ENCODE measurements at places on chromosomes 4 and X.

DNA sequence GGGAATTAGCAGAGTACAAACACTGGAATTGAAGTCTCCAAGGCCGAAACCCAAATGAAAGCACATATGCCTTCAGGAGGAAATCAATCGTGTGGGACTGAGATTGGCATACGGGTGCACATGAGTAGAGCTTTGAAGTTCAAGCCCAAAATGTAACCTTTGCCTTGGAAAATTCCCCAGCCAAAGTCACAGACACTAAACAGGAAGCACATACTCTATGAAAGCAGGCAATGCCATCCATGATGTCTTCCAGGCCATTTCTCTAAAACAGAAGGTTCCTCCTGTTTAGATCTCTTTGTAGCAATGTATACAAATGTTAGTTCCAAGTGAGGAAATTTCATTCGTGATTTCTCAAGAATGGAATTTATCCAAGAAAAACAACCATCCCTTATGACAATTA, 162.5 kb downstream of the COL4A6 start:
- DNase-seq: no peak

- no peak for DNase-seq
These were observed 2.1 kb downstream of the MTM1 start for GRCh38 chrX:150570512-150570911.

DNA sequence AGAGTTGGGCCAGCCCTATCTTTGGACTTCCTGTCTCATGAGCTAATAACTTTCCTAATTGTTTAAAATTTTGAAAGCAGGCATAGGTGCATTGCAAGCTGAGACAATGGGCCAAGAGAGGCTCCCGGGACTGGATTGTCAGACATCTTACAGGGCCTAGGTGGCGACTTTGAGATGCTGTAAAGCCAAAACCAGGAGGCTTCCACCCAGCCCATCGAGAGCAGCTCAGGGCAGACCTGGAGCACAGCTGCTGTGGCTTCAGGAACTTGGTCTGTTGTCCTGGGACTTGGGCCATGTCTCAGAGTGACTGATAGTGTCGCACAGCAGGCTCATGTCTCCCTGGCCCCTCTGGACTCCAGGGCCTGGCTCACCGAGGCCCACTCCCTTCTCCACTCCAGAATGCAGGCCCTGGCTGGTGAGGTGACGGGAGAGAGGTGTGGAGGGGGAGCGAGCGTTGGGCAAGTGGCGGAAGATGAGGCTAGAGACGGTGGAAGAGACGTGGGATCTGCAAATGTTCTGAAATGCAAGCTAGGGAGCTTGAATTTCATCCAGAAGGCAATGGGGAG, 24.1 kb upstream of the MTM1 start:
- no peak for DNase-seq

DNA sequence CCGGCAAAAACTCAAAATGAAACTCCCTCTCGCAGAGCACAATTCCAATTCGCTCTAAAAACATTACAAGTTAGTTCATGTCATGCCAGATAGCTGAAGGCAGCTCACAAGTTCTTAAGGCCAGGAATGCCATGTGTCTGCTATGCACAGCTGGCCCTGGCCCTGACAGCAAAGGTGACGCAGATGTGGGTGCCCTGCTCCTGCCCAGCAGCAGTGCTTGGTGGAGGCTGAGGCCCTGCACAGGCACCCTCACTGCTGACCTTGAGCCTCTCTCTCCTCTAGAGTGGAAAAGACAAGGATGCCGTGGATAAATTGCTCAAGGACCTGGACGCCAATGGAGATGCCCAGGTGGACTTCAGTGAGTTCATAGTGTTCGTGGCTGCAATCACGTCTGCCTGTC, 2.9 kb downstream of the S100P start:
- no peak for DNase-seq

- DNase-seq: no peak
These were observed 311.0 kb downstream of the CENPC start for GRCh38 chr4:67234296-67234695.

GRCh38 chr4:90122355-90122748, 4.8 kb upstream of the CCSER1 start:
- no peak for DNase-seq

- no peak for DNase-seq
These were observed 23.3 kb downstream of the TRMT2B start for GRCh38 chrX:101028562-101028961.

GRCh38 chr4:7808752-7809151, 130.9 kb downstream of the AFAP1 start:
- no peak for DNase-seq

GRCh38 chr4:102416765-102417164, 71.5 kb upstream of the SLC39A8 start:
- DNase-seq: no peak

DNA sequence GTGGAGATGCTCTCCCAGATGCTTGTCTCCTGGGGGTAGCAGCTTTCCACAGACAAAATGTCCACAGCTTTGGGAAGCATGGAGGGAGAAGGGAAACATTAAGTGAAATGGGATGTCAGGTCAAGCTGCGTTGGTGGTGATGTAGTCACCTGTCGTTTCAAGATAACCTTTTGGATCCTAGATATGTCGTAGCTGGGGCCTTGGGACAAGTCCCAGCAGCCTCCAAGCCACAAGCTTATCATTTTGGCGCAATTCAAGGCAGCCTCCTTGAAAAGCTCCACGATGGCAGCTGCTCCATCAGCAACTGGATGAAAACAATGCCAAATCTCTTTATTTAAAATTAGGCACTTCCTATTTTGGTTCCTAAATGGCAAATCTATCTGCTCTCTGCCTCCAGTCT, 52.0 kb downstream of the RTL9 start:
- no peak for DNase-seq

GRCh38 chr4:11565899-11566298, 137.2 kb upstream of the HS3ST1 start:
- DNase-seq: no peak

GRCh38 chrX:119512146-119512800, 44.0 kb downstream of the SLC25A5 start:
- no peak for DNase-seq

DNA sequence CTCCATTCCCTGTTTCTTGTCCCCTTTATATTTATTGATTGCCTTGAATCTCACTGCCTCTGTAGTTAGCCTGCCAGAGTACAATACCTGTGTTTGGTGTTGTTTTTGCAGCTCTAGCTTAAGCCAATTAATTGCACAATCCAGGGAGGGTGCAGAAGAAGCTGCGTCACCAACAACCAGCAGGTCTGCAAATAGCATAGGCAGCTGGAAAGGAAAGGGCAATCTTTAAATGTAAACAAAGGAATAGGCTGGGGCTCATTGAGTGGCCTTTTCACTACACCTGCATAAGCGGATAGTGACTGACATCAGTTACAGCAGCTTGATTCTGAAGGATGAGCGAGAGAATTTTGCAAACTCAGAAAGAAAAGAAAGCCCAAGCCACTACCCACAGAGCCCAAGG, 106.8 kb upstream of the RAI2 start:
- DNase-seq: no peak

- no peak for DNase-seq
These were observed 7.5 kb upstream of the PDLIM3 start for GRCh38 chr4:185542626-185543315.

DNA sequence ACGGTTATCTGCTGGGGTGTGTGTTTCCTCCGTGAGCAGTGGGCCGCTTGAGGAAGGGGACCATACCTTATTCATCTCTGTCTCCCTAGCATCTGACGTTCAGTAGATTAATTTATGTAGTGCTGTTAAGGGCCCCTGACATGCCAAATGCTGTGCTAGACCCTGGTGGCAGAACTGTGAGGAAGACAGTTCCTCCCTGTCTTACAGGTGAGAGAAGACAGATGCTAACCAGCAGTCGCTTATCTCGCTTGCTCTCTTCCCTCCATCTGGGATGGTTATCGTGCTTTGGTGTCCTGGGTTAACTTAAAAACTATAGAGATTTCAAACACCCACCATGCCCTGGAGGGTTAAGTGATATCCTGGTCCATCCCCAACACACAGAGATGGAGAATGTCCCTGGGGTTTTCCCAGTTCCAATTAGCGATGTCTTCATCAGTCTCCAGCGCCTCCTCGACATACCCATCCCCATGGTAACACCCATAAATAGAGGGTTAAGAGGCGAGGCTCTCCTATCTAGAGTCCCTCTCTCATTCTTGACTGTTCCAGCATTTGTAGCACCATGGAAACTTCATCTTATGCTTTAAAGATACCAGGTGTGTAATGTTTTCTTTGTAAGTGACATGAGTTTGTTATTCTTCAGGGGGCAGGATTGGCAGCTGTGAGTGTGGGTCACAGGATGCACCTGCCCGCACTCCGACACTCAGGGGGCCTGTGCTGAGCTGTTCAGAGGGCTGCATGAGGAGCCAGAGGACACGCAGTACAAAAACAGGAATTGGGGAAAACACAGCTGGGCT, 135.2 kb downstream of the STK32B start:
- DNase-seq: no peak

- no peak for DNase-seq
These were observed 17.2 kb downstream of the NDP start for GRCh38 chrX:43956034-43956433.

- DNase-seq: no peak
These were observed 69.3 kb upstream of the HMX1 start for GRCh38 chr4:8940792-8941491.

- no peak for DNase-seq
These were observed 192.8 kb downstream of the CCNG2 start for GRCh38 chr4:77349796-77350195.

GRCh38 chr4:88583631-88584470, 8.4 kb upstream of the HERC3 start:
- DNase-seq: no peak

GRCh38 chr4:3531318-3531878, 824 bp downstream of the LRPAP1 start:
- no peak for DNase-seq

- no peak for DNase-seq
These were observed 239.9 kb downstream of the NKX6-1 start for GRCh38 chr4:84258905-84259830.

- no peak for DNase-seq
These were observed 29.5 kb downstream of the TAPT1 start for GRCh38 chr4:16196482-16197393.

- DNase-seq: no peak
These were observed 342.2 kb downstream of the PPARGC1A start for GRCh38 chr4:23547601-23548000.

GRCh38 chrX:74246524-74246923, 57.5 kb upstream of the ZCCHC13 start:
- no peak for DNase-seq

- no peak for DNase-seq
These were observed 560.3 kb downstream of the GRID2 start for GRCh38 chr4:92864096-92864495.

GRCh38 chr4:2593003-2593402, 56.6 kb downstream of the FAM193A start:
- no peak for DNase-seq

DNA sequence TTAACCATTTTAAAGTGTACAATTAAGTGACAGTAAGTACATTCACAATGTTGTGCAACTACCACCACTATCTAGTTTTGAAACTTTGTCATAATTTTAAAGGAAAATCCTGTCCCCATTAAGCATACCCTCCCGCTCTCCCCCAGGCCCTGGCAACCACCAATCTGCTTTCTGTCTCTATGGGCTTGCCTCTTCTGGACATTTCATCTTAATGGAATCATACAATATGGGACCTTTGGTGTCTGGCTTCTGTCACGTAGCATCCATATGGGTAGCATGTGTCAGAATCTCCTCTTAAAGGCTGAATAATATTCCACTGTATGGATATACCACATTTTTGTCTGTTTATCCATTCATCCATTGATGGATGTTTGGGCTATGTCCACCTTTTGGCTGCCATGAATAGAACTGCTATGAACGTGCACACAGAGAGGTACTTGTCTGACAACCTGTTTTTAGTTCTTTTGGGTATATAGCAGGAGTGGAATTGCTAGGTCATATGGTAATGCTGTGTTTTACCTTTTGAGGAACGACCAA, 61.5 kb downstream of the ELF4 start:
- DNase-seq: no peak

DNA sequence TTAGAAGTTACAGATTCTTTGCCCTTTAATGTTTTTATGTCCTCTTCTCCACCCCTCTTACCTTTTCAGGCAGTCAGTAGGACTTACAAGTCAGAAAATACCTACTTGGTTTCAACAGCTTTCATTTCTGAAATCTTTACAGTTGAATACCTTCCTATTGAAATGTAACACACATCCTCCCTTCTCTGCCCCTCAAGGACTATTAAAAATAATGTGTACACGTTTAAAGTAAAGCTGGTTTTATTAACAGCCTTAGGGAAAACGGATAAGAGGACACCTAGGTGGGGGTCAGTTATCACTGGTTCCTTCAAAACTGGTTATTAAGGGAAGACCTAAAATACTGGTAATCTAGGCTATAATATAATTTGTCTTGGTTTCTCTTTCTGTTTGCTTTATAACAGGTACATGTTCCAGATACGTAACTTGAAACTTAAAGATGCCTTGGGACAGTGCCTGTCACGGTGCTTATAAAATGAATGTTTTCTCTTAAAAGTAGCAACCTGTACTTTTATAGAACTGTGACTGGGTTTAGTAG, 1.8 kb downstream of the CCSER1 start:
- DNase-seq: no peak

- DNase-seq: peak; percentile 25
These were observed 53.3 kb downstream of the JADE1 start for GRCh38 chr4:128862608-128863311.

- DNase-seq: no peak
These were observed 167.9 kb downstream of the CAMK2D start for GRCh38 chr4:113593400-113594230.

DNA sequence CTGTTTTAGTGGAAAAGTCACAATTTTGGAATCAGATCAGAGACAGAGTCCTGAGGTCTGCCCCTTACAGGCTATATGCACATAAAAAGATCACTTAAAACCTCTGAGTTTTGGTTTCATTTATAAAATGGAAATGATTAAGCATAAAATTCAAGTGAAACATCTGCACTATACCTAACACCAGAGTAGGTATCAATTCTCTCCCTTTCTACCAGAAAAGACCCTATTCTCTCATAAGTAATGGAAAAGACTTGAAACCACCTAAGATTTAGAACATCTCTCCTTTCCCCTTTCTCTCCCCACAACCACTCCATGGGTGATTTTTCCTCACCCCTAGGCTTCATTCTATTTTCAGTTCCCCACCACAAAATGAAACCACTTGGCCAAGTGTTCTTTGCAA, 907 bp downstream of the LHFPL1 start:
- DNase-seq: no peak

- no peak for DNase-seq
These were observed 9.9 kb upstream of the SLC25A6 start for GRCh38 chrX:1401611-1402430.

- no peak for DNase-seq
These were observed 113.0 kb upstream of the PRDX4 start for GRCh38 chrX:23554304-23554703.

GRCh38 chr4:102400898-102401297, 55.6 kb upstream of the SLC39A8 start:
- DNase-seq: no peak

DNA sequence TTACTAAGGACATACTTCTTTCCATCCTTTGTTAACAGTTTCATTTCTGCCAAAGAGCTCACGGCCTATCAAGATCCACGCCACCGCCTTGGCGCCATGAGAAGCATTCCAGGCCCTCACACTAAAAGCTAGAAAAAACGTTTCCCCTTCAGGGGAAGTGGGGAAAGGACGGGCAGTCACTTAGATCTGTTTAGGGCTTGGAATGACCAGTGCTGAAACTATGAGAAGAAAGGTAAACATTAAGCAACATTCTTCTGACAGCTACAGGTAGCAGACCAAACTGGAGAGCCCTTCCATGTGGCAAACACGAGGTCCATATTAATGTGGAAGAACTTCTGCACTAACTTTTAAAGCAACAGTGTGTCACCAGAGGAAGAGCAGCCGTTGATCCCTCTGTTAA, 146.7 kb downstream of the SH3KBP1 start:
- DNase-seq: no peak
